CD4-positive, alpha-beta T cell treated with Interleukin-12 subunit alpha and Interleukin-12 subunit beta, for 1 hour (primary cell): ENCODE measurements at places on chromosomes 1 and 21.

- DNase-seq, result peak; percentile 13
Measured at GRCh38 chr21:43275421-43276211, 106.8 kb downstream of the CRYAA start.

GRCh38 chr1:194295685-194296084, 1109.3 kb upstream of the B3GALT2 start:
- peak; percentile 74 for DNase-seq

DNA sequence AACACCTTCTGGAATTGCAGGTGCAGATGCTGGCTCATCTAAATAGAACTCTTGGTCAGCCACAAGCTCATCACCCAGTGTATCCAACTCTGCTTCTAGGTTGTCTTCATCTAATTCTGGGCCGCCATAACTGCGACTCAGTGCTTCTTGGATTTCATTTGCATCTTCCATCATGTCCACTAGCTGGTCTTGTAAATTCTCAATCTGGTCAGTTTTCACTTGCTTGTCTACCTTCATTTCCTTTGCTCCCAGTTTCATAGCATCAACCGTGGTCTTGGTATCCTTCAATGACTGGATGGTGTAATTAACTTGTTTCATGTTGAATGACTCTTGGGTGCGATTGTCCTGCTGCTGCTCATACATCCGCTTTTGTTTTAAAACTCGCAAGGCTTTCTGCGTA, 10.3 kb downstream of the ZBED6 start:
- DNase-seq, result no peak

GRCh38 chr21:43814215-43815106, 25.1 kb downstream of the RRP1 start:
- no peak for DNase-seq

GRCh38 chr1:177948336-177948972, 21.4 kb downstream of the SEC16B start:
- DNase-seq, result peak; percentile 6

DNA sequence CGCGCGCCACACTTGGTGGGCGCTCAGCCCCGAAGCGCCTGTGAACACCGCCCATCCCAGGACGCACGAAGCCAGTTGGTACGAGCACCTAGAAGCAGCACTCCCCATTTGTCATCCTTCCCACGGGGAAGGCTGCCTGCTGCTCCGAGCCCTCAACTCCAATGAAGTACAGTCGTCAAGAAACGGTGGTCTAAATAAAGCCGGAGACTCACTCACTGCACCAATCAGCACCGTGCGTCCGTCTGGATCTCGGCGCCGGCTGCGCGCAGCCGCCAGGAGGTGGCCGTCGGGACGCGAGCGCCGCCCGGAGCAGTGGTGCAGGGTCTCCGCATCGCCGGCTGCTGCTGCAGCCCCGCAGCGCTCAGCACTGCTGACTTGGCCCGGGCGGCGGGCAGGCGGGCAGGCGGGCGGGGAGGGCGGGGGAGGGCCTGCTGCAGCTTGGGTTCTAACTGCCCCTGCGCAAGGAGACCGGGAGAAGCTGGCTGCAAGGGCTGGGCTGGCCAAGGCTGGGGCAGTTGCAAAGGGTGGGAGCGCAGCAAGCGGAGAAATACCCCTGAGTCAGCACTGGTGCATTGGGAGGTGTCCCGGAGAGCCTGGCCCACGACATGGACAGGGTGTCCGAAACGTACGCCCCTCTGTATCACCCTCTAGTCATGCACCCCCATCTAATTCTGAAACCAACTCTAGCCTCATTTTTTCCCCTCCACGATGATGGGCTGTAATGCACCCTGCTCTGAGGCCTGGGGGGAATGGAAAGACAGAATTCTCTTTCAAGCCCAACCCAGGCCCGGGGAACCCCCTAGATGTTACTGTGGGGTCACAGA, 35.8 kb upstream of the H6PD start:
- no peak for DNase-seq

- DNase-seq, result no peak
Measured at GRCh38 chr1:27122652-27123051, 32.3 kb downstream of the SLC9A1 start.

- no peak for DNase-seq
Measured at GRCh38 chr1:187264995-187265602, 436.4 kb downstream of the PLA2G4A start.

DNA sequence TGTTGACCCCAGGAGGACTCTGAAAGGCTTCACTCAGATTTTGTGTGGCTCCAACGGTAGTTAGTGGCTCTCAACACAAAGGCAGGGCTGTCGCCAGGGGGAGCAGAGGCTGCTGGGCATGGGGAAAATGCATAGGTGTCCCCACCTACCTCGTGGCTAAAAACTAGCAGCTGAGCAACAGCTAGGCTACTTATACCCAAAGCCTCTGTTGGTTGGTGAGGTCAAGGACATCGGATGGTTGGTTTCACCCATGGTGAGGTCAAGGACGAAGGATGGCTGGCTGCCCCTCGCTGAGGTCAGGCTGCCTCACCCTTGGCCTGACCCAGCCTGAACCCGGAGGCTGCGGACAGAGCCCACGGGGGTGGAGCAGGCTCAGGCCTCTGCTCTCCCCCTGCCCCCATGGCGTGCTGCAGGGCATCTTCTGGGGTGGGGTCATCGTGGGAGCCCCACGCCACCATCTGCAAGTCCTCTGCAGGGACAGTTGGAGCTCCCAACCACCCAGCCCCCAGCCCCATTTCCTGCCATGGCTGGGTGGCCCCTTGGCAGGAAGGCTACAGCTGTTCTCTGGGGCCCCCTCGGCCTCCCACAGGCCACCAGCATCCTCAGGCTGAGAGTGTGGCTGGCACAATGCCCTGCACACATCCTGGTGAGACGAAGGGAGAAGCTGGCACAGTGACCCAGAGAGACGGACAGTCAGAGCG, 8.5 kb upstream of the GNB1 start:
- DNase-seq, result no peak

DNA sequence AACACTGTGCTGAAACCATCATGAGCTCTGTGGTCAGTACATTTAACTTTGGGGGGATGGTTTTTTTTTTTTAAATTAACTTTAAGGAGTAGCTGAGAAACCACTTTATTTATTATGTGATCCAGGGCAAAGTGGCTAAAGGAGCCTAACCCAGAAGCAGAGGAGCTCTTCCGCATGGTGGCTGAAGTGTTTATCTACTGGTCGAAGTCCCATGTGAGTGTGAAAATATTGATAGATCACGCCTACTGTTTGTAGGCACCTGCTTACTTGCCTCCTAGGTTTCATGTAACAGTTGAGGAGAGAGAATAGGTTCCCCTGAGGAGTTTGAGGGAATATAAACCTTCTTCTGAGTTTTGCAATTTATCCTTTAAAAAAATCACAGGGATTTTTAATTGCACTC, 181.4 kb downstream of the ZP4 start:
- no peak for DNase-seq

- no peak for DNase-seq
Measured at GRCh38 chr1:2312515-2313301, 78.6 kb downstream of the MORN1 start.

GRCh38 chr1:66436378-66437135, 97.4 kb upstream of the SGIP1 start:
- peak; percentile 56 for DNase-seq

GRCh38 chr1:204475656-204476432, 18.8 kb downstream of the PIK3C2B start:
- DNase-seq, result no peak

DNA sequence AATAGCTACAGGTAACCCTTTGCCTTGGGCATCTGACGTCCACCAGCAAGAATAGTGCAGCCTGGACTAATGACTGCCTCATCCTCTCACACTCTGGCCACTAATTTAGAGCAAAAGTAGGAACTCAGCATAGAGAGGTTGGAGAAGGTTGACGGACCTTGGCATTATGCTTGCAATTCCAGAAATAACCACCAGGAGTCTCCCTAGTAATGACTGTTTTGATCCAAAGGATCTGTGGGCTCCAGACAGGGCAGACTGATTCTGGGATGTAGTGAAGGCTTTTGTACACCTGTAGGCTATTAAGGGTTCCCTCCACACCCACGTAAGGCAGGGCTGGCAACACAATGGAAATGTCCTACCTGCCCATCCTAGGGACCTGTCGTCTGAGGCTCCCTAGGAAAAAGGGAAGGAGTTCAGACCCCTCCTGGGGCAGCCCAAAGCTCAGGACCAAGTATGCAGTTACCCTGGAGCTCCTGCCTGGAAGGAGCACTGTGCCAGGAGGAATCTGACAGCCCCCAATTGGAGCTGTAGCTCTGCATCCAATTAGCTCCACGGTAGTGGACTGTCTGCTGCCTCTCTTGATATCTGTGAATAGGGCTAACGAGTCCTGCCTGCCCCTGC, 91.0 kb upstream of the TMEM51 start:
- no peak for DNase-seq

GRCh38 chr1:206802401-206802800, 30.1 kb upstream of the IL10 start:
- no peak for DNase-seq

DNA sequence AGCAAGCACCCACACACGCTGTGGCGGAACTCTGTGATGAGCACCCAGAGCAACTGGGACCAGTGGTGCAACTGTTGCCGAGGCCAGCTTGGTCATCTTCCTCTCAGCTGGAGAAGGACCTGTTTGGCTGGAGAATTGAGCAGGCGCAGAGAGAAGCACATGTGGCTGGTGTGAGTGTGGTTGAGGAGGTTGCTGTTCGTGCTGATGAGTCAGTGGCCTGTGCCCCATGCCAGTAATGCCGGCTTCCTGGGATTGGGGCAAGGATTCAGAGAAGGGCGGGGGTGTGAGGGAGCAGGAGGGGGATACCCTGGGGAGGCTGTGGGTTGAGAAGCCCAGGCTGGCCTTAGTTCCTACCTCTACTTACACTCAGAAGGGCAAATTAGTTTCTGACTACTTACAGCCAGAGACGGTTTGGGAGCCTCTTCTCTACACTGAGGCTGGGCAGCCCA, 57.5 kb upstream of the EPS8L3 start:
- no peak for DNase-seq

DNA sequence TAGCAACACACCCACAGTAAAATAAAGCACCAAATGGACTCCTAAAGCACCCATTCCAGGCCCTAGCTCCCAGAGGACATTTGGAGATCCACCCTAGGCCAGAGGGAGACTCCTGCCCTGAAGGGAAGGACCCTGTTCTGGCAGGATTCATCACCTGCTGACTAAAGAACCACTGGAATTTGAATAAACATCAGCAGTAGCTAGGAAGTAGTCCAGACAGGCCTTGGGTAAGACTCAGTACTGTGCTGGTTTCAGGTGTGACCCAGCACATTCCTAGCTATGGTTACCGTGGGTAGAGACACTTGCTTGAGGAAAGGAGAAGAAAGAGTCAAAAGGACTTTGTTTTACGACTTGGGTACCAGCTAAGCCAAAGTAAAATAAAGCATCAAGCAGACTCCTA, 92.7 kb upstream of the LRRC7 start:
- no peak for DNase-seq

- no peak for DNase-seq
Measured at GRCh38 chr1:199675937-199676336, 351.6 kb upstream of the NR5A2 start.

DNA sequence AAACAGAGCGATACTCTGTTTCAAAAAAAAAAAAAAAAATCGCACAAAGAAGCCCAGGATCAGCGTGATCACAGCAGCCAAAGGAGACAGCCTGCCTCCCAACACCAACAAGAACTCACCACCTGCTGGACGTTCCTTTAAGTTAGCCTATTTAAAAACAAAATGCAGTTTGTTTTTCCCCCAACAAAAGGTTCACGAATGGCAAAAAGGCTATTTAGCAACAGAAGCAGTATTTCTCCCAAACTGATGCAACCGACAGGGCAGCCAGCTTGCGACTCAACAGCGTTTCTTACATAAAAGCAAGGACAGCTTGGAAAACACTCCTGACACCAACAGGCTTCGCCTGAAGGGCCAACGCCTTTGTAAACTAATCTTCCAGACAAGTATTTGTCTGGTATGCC, 6.8 kb downstream of the SSU72 start:
- DNase-seq, result no peak

- DNase-seq, result peak; percentile 22
Measured at GRCh38 chr1:33433509-33434362, 2.8 kb upstream of the PHC2 start.

DNA sequence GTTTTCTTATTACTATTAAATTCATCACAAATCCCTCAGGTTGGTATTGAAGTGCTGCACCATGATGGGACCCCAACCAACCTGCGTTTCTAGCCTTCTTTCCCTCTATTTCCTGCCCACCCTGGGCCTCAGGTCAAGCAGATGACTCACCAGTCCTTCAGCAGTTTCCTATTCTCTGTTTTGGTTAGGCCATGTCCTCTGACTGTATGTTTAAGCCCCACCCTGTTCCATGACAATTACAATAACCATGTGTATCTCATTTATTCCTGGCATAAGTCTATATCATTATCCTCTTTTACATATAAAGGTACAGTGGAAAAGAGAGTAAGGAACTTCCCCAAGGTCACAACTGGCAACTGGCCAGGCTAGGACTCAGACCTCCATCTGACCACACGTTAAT, 5.3 kb upstream of the FAM78B start:
- DNase-seq, result no peak

- no peak for DNase-seq
Measured at GRCh38 chr1:115678141-115678540, 36.4 kb downstream of the VANGL1 start.

DNA sequence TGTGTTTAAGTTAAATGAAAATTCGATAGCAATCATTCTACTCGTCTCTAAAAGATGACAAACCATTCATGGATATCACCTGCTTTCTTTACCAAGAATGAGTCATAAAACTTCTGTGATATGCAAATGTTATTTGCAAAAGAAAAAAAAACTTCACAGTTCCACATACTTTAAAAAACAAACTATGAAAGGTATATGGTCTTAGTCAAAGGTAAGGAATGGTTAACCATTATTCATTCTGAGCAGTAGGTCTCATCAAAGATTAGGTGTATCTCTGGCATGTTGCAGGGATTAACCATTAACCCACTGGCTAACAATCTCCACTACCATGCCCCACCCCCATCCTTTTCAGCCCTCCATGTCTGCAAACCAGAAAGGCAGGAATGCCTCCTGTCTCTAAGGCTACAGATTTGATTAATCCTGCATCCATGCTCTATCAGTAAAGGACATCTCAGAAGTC, 44.4 kb downstream of the PTPN14 start:
- no peak for DNase-seq

- DNase-seq, result no peak
Measured at GRCh38 chr1:17904290-17904689, 149.2 kb downstream of the ACTL8 start.

- DNase-seq, result no peak
Measured at GRCh38 chr1:194975913-194976312, 1632.3 kb downstream of the KCNT2 start.

GRCh38 chr1:183319606-183320005, 98.6 kb downstream of the NMNAT2 start:
- no peak for DNase-seq

GRCh38 chr1:232292818-232293217, 337.1 kb downstream of the SIPA1L2 start:
- DNase-seq, result no peak
